ENCODE measurements at places on chromosomes 5 and 9.

DNA sequence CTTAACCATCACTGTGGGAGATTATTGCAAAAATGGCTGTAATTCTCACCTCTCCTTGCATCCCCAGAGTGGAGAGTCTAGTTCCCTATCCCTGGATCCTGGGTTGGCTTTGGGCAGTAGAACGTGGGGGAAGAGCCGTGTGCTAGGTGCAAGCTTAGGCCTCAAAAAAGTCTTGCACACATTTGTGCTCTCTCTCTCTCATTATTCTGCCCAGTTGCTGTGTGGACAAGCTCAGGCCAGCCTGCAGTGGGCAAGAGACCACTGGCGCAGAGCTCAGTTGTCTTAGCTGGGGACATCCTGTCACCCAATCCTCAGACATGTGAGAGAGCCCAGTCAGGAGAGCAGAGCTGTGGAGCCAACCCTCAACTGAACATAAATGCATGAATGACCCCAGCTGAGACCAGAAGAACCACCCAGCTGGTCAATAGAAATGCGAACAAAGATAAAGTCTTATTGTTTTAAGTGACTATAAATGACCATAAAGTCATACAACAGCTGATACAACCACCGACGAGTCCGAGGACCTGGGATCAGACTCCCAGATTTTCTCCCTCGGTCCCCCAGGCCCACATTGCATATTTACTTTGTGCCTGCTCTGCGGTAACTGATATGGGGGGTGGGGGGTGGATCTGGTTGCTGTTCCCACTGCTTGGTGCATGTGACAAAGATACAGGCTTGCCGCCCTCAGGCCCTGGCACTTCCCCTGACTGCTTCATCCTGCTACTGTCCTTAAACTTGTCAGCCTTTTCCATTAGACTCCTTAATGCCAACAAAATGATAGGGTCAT, 166.4 kb upstream of the MVB12B start:
- DNase-seq: no peak

DNA sequence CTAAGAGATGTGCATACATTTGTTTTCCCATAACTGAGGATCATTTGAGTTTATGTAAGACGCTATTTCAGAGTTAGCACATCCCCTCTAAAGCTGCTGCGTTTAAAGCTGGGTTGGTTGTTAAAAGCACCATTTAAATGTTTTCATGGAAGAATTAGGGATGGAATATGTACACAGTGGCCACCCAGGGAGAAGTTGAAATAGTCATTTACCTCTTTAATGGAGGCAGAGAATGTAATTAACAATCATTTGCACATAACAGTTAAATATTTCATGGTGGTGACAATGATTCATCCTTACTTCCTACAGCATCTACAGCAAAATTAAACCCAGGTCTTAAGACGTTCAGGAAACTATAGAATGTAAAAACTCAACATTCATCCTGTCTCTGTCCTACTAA, 100.3 kb downstream of the KIF4B start:
- DNase-seq: no peak

- no peak for DNase-seq
These were observed 25.3 kb downstream of the GGTA1 start for GRCh38 chr9:121474231-121474947.

GRCh38 chr5:100667161-100667630, 132.0 kb downstream of the FAM174A start:
- no peak for DNase-seq

- DNase-seq: no peak
These were observed 1.6 kb upstream of the ANXA2R start for GRCh38 chr5:43041669-43042175.

DNA sequence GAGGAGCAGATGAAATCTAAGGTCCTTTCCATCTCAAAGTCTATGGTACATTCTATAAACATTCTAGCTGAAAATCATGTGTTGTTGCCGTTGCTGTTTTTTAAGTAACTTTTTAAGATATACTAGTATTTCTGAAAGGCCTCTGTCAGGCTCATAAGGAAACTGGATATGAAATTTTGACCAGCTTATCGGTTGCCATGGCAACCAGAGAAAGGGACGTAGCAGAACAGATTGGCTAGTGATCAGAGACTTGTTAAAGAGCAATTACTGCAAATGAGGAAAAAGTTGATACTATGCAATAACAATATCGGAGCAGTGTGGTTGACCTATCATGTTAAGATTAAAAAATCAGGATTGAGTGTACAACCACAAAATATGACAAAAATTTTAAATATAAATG, 57.0 kb upstream of the RNF180 start:
- no peak for DNase-seq

- no peak for DNase-seq
These were observed 85.8 kb downstream of the GABRB2 start for GRCh38 chr5:161460741-161461140.

DNA sequence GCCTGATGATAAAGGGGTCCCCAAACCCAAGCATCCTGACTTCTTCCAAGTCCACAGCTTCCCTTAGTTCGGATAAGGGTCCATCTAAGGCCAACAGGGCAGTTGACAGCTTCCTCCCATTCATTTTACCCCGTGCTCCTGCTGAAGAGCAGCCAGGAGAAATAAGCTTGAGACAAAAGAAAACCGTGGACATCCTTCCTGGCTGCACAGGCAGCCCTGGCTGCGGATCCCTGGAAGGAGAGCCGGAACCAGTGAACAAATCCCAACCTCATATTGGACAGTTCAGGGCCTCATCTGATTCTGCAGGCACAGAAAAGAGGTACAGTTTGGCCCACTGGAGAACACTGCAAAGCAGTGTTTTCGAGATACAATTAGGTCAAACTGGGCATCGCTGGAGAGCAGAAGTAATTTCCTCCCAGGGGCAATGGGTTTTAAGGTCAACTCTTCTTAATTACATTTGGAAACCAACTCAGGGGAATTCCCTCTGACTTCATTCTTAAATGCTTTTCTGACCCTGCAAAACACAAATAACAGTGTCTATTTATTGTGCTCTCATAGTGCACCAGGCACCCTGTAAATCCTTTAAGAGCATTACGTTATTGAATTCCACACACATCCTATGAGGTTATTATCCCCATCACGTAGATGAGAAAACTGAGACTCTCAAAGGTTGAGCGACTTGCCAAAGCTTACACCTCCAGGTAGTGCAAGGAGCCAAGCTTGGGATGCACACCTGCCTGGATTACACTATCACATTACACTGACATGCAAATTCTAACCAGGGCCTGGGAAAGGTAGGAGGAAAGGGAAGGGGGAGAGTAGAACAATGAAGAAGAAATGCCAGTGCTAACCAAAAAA, 21.2 kb downstream of the ADAM19 start:
- DNase-seq: no peak

DNA sequence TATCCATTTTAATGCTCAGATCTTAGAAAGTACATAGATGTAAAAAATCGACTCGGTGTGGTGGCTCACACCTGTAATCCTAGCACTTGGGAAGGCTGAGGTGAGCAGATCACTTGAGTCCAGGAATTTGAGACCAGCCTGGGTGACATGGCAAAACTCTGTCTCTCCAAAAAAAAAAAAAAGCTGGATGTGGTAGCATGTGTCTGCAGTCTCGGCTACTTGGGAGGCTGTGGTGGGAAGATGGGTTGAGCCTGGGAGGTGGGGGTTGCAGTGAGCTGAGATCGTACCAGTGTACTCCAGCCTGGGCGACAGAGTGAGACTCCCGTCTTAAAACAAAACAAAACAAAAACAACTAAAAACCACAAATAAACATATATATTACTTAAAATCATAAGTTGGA, 61.4 kb downstream of the RASA1 start:
- DNase-seq: no peak

- no peak for DNase-seq
These were observed 160.1 kb upstream of the ZNF608 start for GRCh38 chr5:124906339-124907097.

DNA sequence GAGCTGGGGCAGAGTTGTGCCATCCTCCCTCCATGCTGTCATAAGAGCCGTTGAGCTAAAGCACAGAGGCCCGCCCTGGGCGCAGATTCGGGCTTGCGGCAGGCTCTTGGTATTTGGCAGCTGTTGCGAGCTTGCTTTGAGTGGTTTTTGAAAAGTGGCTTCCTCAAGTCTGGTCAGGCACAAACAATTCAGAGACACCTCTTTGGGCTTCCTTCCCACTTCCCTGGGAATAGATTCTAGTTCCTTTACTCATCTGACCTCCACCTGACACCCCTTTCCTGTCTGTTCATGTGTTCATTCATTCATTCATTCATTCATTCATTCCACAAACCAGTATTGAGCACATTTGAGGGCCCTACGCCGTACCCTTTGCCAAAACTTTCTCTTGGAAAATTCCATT, 27.4 kb downstream of the NCS1 start:
- DNase-seq: no peak

DNA sequence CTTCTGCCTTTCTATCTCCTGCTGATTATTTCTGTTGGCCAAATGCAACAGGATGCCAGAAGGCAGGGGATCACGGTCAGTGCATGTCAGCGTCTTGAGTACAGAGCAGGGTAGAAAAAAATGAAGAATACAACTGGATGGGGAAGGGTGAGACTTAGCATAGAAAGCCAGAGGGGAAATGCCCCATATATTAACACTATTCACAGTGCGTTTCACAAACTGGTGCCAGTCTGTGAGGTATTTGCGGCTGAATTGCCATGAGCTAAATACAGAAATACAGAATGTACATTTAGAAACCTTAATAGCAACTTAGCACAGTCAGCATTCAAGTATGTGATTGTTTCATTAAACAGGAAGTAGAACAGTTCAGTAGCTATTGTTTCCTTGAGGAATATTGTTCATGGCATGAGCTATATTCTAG, 31.0 kb upstream of the SLC1A3 start:
- no peak for DNase-seq

DNA sequence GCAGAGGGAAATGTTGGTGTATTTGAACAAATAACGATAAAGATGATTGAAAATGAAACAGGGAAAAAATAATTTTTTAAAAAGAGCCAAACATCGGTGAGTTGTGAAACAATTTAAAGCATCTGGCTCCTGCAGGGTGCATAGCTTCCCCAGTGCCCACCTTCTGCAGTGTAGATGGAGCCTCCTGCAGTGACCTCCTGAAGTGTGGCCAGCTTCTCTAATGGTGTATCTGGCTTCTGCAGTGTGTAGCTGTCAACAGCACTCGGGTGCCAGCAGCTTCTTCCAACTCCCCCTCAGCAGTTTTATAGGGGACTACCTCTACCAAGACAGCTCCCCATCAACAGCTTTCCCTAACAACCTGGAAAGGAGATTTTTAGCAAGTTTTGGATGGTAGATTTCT, 279.4 kb upstream of the SEMA6A start:
- no peak for DNase-seq

DNA sequence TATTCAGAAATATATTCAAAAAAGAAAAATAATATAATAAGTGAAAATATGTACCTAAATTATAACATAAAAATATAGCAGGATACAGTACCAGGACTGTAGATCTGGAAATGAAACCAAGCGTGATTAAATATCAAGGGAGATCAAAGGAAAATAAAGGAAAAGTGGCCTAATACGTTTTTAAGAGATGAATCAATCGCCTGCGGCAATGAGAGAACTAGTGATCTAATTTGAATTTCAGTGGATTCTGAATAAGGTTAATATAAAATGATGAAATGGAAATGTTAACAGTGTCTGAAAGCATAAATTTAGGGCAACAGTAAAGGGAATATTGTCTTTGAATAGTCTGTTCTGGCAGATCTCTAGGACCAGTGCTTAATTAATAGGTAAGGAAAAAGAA, 1761.9 kb upstream of the ACO1 start:
- DNase-seq: no peak

DNA sequence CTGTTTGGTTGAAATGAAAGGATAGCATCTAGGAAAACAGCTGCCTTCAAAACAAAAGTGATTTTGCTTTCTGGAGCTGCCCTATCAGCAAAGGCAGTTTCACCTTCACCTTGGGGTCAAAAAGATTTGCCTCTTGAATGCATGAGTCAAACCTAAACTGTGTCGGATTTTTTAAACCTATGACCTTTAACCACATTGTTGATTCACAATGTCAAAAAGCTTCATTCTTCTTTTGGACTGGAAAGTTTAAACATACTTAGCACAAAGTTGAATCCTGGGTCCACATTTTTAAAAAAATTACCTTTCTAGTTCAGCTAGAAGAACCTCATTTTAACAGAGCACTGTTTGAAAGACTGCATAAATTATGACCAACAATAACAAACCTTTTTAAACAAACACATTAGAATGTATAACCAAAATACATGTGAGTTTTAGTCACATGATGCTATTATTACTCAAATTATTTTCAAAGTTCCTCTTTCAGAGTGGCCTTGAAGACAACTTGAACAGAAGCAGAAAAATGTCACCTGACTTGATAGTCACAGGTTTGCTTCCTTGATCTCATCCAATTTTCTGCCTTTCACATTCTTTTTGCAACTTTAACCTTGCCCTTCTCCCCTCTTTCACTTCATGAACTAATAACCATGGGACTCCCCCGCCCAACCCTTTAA, 109.7 kb upstream of the LHFPL2 start:
- DNase-seq: peak; percentile 41

Measured in GM19239 (cell line).